ENCODE measurements at places on chromosomes 6 and 20. TPM values are rescaled to one million over a fixed set of nuclear protein-coding genes. Genes with fewer than 3 reads are reported as not detected.

- DNase-seq, result no peak
Measured at GRCh38 chr6:48111143-48111506, at the start of gene PTCHD4. TSS of gene PTCHD4 (minus strand) at chr6:48111197. CDS start at chr6:48068957, 42,240 bp downstream.

DNA sequence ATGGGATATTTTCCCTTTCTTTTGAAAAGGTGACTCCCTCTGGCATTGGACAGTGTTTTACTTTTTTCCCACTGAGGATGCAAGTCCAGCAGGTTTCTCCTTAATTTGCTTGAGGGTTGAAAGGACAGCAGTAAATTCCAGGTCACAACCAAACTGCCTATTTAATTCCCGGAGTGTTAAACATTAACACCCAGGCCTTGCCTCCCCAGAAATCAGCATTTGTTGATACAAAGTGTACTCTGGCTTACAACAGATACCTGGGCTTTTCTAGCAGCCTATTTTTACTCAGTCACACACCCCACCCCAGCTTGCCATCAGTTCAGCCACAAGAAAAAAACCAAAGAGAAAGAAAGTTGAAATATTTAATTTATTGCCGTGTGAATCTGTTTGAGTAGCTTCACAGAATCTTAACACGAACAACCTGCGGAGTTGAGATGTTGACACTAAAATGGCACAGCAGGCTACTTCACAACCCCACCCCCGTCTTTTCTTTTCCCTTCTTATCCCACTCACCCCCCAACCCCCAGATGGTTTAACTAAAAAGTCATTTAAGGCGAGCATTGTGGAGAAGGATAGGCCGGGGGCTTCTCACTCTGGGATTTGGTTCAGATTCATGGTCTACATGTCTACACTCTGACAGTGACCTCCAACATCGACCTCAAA is 45.7 kb downstream of the MYLIP start:
- no peak for DNase-seq

DNA sequence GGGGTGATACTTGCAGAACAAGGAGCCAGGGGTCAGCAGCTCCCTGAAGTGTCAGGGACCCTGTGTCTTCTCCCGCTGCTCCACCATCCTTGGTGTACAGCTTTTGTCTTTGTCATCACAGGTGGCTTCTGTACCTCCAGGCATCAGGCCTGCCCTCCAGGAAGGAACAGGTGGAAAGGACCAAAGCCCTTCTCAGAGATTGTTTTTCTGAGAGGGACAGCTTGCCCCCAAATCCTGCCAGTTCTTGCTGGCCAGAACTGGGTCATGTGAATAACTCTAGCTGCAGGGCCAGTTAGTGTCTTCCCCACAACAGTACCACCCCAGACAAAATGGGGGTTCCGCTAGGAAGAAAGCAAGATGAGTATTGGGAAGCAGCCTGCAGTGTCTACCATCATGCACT is 31.4 kb downstream of the SNPH start:
- DNase-seq, result no peak

- no peak for DNase-seq
Measured at GRCh38 chr6:16851044-16851540, 89.8 kb upstream of the ATXN1 start.

- no peak for DNase-seq
Measured at GRCh38 chr6:10478187-10479040, 42.7 kb upstream of the GCNT2 start.

DNA sequence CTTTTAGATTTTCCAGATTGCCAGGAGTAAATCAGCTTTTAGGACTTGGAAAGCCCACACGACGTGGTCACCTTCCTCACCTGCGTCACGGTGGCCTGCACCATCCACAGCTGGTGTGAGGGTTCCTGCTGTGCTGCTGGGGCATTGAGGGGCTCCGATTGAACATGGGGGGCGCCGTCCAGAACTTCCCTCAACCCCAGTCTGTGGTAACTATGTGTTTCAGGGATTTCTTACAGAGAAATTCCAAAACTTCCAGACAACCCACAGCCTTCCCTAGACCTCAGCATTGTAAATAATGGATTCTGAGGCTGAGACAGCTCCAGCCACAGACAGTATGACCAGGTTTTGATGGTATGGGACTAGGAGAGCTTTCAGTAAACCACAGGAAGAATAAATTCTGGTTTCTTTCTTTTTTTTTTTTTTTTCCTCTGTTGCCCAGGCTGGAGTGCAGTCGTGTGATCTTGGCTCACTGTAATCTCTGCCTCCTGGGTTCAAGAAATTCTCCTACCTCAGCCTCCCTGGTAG is 46.7 kb upstream of the IRF4 start:
- no peak for DNase-seq

DNA sequence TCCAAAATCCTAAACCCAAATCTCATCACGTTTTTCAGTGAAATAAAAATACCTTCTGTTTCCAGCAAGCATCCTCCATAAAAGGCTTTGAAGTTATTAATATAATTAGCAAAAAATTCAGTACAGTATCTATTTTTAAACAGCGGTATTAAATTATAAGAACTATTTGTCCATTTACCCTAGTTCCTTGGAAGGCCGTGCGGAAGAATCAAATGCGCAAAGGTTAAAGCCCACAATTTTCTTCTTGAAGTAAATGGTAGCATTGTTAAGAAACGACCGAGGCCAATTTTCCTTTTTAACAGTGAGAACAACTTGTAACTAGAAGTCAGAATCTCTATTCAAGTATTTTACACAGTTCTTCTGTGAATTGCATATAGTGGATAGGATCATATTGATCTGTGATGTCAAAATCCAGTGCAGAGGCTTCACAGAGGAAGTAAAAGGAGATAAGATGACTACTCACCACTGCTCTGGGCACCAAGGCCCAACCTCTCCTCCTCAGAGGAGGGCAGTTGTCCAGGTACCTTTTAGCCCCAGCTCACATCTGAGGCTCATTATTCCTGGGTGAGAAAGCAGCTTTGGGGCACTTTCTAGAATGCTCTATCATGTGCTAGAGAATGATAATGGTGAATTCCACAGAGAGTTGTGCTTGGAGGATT is 36.3 kb downstream of the TNFAIP3 start:
- DNase-seq, result no peak

- DNase-seq, result no peak
Measured at GRCh38 chr6:766625-767024, 73.7 kb upstream of the EXOC2 start.

DNA sequence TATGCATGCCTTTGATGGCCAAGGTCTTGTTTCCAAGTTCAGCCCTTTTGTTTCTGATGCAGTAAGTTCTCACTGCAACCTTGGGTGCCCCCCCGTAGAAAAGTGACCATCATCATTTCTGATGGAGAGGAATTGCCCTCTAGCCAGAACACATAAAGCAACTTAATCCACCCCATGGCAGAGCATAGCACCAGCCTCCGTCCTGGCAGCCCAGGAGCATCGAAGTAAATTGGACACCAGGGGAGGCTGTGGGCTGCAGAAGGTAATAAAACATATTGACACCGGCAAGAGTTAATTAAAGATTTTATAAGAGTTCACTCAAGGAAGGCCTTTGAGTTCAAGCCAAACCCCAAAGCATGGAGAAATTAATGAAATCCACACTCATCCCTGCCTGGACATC is 39.2 kb upstream of the CST7 start:
- DNase-seq, result no peak

DNA sequence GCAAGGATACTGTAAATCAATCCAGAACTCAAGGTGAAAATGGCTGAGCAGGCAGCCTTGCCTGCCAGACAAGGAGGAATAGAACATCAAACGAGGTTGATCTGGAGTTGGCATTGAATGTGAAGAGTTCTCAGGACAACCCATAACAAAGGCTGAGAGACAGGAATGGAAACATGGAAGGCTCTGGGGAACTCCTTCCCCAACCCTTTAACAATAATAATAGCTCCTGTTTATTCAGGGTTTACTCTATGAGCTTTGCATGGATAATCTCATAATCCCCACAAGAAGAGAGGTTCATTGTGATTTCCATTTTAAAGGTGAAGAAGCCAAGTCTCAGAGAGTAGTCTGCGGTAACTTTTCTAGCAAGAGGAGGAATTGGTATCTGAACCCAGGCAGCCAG is 151.7 kb downstream of the SOD2 start:
- DNase-seq, result no peak

GRCh38 chr6:144123836-144124235 is 26.5 kb upstream of the STX11 start:
- DNase-seq, result no peak

DNA sequence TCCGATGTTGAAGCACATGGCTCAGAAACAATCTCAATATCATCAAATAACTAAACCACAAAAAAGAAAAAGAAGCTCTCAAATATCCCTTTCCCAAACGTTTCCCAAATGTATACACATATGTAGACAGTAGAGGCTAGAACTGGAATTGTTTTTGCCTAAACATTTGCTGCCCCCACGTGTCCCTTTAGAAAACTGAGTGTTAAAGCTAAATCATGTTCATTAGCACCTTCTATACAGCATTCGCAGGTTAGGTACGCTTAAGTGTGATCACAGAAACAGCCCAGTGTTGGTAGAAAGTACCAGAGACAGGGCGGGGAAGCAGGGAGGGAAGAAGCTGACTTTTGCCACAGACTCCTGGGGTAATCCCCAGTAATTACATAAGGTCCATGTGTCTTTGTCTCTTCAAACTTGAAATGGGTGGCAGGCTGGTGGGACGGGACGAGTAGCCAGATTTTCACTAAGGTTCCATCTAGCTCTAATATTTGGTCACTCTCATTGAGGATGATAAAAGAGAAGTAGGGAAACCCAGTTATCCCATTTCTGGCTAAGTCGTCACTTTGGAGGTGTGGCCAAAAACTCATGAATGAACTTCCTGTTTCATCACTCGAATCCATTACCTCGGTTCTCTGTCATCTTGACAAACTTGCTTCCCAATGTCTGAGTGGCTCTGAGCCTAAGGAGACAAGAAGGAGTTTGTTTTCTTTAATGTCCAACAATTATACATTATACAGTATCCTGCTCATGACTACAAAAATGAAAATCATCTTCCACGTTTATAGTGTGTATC is 15.0 kb upstream of the TFAP2A start:
- DNase-seq, result peak; percentile 40

DNA sequence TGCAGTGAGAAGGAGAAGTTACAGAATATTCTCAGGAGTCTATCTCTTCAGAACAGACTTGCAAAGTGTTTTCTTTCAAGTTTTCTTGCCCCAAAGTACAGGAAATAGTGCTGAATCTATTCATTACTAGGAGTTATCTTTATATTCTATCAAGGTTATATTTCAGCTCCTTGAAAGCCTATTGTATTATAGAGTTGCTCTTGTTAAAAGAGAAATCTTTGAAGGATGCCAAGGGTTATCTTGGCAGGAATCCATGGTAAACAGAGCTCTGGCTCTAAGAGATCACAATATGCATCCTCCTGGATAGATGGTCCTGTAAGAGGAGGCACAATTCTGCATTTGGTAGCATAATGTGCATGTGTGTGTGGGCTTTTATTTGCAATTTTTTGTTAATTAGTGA is 21.2 kb upstream of the SNRPB2 start:
- no peak for DNase-seq

DNA sequence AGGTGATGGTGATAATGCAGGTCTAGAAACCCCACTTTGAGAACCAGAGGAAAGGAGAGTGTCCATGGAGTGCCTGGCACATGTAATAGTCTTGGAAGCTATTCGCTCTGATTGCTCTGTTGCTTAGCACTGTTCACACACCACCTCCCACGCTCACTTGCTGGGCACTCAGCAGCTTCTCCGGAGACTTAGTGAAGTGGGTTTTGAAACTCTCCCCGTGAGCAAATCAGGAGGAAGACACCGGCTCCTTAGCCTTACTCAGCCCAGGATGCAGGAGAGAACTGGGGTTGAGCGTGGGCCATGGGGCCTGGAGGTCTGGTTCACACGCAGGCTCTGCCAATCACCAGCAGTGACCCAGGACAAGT is 22.2 kb downstream of the BMP7 start:
- DNase-seq, result no peak

DNA sequence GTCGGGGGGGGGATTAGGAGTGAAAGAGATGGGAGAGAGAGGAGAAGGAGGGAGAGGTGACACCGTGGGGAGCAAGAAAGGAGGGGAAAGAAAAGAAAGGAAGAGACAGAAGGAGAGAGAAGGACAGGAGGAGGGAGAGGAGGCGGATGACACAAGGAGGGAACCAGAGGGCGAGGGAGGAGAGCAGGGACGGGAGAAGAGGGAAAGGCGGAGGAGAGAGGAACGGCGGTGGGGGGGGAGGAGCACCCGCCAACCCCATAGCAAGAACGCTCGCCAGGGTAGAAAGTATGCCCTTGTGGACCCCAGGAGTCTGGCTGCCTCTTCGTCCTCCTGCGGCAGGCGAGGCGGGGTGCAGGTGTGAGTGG is 4.5 kb upstream of the INSM1 start:
- DNase-seq, result no peak

GRCh38 chr6:163776196-163776905 is 361.8 kb downstream of the QKI start:
- DNase-seq, result no peak

- DNase-seq, result no peak
Measured at GRCh38 chr6:56708810-56709597, 66.3 kb upstream of the DST start.

- no peak for DNase-seq
Measured at GRCh38 chr20:1448081-1448620, 18.5 kb downstream of the NSFL1C start.

DNA sequence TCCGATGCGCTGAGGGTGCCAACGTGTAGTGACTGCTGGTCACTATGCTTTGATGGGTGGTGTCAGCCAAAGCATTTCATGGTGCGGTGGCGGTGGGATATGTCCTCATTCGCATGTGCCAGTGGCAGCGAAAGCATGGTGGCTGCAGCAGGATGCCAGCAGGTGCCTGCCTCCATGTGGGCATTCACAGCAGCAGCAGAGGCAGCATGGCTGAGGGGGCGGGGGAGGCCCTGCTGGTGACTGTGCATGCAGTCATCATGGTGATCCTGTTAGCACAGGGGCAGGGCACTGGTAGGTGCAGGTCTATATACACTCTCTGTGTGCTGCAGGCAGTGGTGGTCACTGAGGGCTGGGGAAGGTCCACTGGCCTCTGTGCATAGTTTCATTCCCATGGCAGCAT is 22.0 kb downstream of the FIG4 start:
- no peak for DNase-seq

Gene OR2B6
- total RNA-seq, result not detected

Gene PNLDC1
- not detected for total RNA-seq

Gene TMEM242
- 12.3 TPM for total RNA-seq

Gene BCAS4
- total RNA-seq, result 4.2 TPM

Gene C6orf118
- not detected for total RNA-seq

Gene IL17F
- total RNA-seq, result not detected

Gene PPP1R16B
- not detected for total RNA-seq
